NK-92 treated with Interleukin-12 subunit alpha and Interleukin-12 subunit beta, amount 100 ng/mL, for 24 hours (cell line): ENCODE measurements at places on chromosomes 16 and 17.

GRCh38 chr16:56669005-56669839 lies at the start of gene MT1H:
Gene MT1H, plus strand, starts transcription at chr16:56669814. Its CDS starts 71 bp downstream, at chr16:56669885.
- no peak for DNase-seq

GRCh38 chr17:16085066-16085699 lies 85.6 kb downstream of the TTC19 start:
- DNase-seq: no peak

DNA sequence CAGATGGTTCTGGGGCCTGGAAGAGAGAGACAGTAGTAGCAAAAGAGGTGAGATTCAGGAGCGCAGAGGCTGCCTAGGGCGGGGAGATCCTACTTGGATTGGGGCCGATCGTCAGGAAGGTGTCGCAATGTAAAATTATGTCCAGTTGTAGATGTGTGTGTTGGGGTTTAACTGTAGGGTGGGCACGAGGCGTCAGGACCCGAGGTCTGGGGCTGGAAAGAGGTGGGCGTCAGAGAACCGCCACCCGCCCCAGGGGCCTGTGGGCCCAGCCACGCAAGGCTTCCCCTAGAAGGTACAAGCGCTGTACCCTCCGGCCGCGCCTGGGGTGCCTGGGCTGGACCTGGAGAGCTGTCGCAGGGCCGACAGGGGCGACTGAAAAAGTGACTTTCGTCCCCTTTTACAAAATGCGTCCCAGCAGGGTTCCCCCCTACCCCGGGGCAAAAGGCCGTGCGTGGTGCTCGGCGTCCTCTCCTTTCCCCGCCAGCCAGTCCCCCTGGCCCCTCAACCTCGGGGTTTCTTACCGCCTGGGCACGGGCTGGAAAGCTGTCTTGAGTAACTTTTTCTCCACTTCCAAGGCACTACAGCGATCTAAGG lies 2.8 kb downstream of the IRX3 start:
- DNase-seq: no peak

DNA sequence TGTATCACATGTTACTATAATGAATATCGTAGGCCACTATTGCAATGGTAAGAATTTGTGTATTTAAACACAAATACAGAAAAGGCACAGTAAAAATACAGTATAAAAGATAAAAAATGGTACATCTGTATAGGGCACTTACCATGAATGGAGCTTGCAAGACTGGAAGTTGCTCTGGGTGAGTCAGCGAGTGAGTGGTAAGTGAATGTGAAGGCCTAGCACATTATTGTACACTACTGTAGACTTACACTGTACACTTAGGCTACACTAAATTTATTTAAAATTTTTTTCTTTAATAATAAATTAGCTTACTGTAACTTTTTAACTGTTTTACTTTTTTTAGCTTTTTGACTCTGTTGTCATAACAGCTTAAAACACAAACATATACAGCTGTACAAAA lies 42.5 kb downstream of the AKAP10 start:
- no peak for DNase-seq

DNA sequence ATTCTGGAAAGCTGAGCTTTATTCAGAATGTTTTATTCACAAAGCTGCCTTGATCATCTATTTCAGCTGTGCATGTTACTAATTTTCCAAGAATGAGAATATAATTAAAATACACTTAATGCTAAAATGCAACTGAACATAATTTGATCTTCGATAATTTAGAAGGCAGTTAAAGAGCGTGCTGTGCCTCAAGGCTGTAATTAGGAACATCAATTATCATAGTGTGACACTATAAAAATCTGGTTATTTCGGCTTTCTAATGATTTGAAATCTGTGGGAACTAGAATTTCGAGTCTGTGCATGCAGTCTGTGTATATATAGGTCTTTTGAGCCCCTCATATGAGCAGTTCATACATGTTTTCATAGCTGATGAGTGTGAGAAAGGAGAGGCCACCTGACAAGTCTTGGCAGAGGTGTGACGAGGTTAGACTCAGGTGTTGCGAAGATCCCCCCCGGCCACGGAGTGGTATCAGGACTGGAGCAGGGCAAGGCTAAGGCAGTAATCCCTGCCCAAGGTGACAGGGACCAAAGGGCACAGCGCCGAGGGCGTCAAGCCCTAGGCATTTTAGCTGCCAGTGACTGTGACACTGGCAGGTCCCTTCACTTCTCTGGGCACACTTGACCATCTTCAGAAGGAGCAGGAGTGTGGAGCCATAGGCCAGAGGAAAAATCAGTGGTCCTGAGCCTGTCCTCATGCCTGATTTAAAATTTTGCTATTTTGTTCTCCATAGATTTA lies 328.5 kb downstream of the SNX29 start:
- no peak for DNase-seq

DNA sequence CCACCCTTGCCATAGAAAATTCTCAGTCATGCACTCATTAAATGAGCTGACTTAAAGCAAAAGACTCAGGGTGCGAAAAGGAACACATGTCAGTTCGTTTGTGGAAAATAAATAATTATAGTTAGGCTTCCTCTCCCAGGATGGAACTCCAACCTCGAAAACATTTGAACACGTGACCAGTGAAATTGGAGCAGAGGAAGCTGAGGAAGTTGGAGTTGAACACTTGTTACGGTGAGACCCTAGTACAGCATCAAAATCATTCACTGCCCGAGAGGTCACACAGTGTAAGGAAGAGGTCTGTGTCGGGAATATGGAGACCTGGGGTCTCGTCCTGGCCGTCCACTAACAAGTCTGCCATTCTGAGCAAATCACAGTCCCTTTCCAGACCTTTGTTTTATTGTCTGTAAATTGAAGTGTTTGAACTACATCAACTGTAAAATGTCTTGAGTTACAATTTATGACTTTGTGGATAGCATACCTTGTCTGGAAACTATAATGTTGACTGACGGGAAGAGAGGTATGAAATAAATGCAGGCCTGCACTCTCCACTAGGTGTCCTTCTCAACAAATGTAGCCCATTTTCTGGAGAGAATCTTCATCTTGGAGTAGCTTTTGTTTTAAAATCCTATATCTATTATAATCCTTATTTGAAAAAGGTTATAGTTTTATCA lies 7.7 kb downstream of the PSMD7 start:
- no peak for DNase-seq

DNA sequence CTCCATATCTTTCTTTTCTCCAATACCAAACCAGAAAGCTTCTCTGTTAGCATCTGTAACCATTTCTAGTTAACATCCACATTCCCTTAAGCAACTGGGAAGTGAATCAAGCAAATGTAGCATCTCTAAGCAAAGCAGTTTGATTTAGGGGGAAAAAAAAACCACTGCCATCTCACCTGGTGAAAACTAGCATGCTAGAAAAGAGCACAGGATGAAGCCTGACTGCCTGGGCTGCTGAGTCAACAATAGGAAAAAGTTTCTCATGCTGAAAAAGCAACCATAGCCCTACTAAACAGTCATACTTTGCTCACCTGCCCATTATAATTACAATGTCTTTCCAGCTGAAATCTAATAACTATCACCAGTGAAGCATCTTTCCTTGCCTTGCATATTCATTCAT lies 139.3 kb downstream of the ANKFN1 start:
- no peak for DNase-seq

GRCh38 chr16:49478616-49479015 lies 105.0 kb downstream of the C16orf78 start:
- DNase-seq: no peak

DNA sequence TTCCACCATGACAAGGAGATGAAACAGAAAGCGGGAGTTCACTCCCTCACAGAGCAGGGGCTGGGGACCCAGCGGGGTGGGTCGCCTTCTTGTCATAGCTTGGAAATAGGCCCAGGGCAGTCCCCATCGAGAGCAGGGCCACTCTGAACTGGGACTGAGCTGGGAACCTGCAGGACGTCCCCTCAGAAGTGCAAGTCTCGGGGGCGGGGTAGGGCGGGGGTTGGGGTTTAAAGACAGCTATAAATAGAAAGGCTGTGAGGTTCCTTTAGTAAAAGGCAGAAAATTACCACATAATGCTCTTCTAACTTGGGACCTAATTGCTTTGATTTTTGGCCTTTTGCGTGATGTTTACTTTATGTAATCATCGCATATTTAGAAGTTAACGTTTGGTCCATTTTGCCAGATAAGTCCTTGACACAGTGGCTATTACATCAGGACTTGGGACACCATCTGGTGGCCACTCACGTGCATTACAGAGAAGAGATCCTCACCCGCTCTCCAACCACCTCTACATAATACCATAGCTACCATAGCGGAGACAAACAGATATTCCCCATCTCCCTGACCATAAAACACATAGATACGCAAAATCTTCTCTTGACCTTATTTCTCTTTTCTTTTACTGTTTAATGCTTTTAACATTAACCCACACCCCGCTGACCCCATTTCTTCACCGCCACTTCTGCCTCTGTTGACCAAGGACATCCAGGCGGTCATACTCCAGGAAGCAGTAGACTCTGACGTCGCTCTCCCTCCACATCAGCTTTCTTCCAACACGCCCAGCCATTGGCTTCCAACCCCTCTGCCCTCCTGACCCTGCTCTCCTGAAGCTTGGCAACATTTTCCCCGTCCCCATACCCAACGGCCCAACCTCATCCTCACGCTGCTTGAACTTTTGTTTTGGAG lies 27.5 kb upstream of the PIK3R6 start:
- DNase-seq: no peak

DNA sequence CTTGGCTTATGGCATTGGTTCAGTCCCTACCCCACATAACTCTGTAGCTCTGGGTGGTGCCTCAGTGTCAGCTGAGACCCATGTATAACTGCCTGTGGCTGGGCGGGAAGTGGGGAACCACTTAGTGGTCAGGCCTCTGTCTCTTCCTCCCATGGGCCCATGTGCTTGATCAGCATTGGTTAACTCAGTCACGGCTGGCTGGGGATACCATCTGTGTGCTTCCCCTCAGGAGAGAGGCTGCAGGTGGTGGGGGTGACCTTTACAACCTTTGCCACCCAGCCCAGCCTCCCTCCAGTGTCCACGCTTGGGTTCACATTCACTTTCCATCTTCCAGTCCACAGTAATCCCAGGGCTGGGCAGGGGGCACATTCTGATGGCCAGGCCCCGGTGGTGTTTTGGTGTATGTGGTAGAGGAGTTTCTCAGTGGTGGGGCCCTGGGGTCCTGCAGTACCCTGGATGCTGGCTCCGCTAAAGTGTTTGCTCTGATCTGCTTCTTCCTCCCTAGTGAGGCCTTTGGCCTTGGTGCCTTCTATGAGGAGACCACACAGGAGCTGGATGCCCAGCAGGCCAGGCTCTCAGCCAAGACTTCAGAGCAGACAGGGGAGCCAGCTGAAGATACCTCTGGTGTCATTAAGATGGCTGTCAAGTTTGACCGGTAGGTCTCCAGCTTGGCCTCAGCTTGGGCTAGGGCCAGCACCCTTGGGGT lies 10.2 kb upstream of the NFATC3 start:
- peak; percentile 79 for DNase-seq

DNA sequence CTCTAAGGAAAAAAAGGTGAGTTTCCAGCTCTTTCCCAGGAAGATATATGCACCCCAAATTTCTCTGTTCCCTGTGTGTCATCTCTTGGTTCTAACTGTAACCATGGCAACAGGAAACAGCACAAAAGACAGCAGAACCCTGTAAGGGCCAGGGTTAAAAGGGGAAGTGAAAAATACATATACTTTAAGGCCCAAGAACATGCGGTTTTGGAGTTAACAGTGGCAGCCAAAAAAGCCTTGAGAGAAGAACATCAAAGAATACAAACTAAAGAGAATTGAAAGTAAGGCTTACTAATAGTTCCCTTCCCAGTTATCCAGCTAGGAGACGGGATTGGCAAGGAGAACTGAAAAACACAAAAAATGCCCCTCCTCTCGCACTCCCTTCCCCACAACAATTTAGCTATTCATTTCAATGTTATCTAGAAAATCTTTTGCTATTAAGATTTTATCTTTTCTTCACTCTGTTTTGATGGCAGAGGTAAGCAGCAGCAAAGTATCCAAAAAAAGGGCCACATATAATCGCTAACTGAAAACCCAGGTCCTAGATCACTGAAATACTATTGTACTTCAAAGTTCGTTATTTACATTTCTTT lies 1.5 kb downstream of the SPOP start:
- no peak for DNase-seq

- DNase-seq: no peak
These were observed 17.3 kb upstream of the SPN start for GRCh38 chr16:29645694-29646187.

- DNase-seq: no peak
These were observed 105.1 kb downstream of the SDK2 start for GRCh38 chr17:73539166-73539565.

DNA sequence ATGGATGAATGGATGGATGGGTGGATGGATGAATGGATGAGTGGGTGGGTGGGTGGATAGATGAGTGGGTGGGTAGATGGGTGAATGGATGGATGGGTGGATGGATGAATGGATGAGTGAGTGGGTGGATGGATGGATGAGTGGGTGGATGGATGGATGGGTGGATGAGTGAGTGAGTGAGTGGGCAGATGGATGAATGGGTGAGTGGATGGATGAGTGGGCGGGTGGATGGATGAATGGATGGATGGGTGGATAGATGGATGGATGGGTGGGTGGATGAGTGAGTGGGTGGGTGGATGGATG lies 6.4 kb upstream of the KATNB1 start:
- DNase-seq: no peak

DNA sequence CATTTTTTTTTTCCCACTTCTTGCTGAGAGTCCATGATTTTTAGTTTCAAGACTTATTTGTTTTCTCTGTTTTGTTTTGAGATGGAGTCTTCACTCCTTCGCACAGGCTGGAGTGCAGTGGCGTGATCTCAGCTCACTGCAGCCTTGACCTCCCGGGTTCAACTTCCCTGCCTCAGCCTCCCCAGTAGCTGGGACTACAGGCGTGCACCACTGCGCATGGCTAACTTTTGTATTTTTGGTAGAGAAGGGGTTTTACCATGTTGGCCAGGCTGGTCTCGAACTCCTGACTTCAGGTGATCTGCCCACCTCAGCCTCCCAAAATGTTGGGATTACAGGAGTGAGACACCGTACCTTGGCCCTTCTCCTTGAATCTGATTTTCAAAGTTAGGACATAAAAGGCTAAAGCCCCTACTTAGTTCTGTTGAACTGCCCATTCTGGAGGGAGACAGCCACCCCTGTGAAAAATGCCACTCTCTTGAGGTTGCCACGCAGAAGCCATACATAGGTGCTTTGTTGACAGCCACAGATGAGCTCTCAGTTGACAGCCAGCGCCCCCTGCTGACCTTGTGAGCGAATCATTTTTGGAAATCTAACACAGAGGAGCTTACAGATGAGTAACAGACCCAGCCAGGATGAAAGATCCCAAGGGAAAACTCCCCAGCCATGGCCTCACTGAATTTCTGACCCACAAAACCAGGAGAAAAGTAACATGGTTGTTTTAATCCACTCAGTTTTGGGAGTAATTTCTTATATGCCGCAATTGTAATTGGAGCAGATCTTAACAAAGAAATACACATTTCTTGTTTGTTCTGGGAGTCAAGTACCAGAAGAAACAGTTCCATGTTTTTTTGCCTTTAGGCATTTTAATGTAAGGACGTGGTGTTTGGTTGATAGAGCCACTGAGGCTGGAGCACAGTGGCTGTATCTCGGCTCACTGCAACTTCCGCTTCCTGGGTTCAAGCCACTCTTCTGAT lies 38.8 kb downstream of the PKD1L3 start:
- DNase-seq: peak; percentile 21

- DNase-seq: no peak
These were observed 977 bp downstream of the NAGPA start for GRCh38 chr16:5032748-5033167.

- peak; percentile 87 for DNase-seq
These were observed 9.2 kb downstream of the TBKBP1 start for GRCh38 chr17:47703191-47703591.
